ENCODE measurements at places on chromosomes 6 and 20.

GRCh38 chr6:35294308-35294945, 3.2 kb upstream of the DEF6 start:
- DNase-seq, result peak; percentile 61

GRCh38 chr6:143695969-143696663, 18.4 kb downstream of the PHACTR2 start:
- DNase-seq, result no peak

GRCh38 chr6:113633638-113634037, 223.5 kb upstream of the MARCKS start:
- no peak for DNase-seq

DNA sequence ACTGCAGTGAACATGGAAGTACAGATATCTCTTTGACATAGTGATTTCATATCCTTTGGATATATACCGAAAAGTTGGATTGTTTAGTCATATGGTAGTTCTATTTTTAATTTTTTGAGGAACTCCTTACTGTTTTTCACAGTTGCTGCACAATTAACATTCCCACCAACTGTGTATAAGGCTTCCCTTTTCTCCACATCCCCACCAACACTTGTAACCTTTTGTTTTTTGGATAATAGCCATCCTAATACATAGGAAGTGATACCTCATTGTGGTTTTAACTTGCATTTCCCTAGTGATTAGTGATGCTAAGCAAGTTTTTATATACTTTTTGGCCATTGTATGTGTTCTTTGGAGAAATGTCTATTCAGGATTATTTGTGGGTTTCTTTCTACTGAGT, 45.1 kb upstream of the TENT5A start:
- no peak for DNase-seq

DNA sequence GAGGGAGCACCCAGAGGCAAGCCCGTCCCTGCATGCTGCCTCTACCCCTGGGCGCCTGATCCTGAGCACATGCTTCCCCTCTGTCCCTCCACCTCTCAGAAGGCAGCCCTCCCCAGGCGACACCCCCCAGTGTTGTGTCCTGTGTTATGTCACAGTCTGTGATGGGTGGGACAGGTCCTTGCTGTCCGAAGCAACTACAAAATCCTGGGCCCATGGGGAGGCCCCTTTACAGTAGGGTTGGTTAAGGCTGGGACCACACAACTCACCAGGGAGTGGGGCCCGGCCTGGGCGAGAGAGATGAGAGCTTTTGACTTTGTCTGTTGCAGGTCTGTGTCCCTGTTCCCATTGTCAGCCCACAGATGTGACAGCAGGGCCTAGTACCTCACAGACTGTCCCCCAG, 78.0 kb downstream of the DHX35 start:
- DNase-seq, result no peak

DNA sequence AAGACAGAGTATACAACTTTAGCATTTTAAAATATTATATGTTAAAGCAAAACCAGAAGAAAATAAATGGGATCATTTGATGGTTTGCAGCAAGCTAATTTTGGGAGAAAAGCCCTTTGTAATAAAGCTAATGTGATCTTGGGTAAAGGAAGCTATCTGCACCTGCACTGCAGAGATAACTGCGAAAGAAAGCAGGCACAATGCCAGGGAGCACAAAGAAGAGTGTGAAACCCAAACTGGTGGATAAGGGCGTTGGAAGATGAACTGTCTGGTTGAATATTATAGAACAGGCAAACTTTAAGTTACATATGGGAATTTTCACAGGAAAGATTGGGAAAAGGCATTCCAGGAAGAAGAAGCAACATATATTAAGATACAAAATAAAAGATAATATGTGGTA, 179.2 kb upstream of the KHDRBS2 start:
- no peak for DNase-seq

All from GM12891 (cell line).